BE2C (cell line): ENCODE measurements at places on chromosomes 6 and 20.
A peak's percentile ranks its signal among the peaks of the same experiment; 100 is the strongest.

GRCh38 chr6:107699254-107699653, 124.9 kb downstream of the SCML4 start:
- no peak for DNase-seq

- no peak for DNase-seq
Observed at GRCh38 chr6:150204705-150205472, 62.0 kb downstream of the PPP1R14C start.

GRCh38 chr20:38804682-38805501, 605 bp upstream of the PPP1R16B start:
- no peak for DNase-seq

DNA sequence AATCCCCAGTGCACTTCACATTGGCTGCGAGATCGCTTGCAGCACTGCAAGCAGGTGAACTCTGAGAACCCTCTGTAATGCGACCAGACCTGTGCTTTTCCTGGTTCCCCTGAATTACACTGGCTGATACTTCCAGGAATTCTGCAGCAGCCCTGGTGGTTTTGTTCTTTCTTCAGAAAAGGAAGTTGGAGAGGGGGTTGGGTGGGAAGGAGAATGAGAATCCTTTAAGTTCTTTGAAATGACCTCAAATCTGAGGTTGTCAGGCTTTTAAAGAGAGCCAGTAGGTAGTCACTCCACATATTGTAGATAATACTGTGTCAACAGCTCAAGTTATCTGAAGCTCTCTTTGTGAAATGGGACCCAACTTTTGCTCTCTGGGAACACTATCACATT, 62.4 kb downstream of the GCNT2 start:
- no peak for DNase-seq

- DNase-seq: no peak
Observed at GRCh38 chr6:145502416-145502815, 232.9 kb downstream of the EPM2A start.

- DNase-seq: no peak
Observed at GRCh38 chr20:47368301-47368700, 11.8 kb upstream of the ZMYND8 start.

DNA sequence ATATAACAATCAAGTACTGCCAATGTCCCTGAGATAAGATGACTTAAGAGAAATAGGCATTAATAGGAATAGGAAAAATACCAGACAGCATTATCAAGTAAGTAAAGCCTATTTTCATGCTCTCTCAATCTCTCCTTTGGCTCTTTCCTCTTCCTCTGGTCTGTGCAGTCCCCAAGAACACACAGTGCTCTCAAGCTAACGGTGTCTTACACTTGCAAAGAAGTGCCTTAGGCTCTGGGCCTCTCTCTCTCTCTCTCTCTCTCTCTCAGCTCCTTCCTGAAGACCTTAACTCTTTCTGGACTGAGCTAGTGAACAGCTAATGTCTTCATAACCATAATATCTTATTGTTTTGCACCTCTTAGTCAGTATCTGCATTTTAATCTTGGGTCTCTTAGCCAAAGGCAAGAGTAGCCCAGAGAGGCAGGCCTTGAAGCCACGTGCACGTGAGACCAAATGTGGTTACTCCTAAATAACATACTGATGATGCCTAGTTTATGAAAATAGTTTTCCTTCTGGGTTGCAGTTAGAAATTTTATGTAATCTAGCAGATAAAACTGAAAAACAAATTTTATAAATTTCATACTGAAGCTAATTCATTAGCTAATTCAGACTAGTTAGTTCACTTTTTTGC, 70.8 kb downstream of the TPD52L1 start:
- no peak for DNase-seq

DNA sequence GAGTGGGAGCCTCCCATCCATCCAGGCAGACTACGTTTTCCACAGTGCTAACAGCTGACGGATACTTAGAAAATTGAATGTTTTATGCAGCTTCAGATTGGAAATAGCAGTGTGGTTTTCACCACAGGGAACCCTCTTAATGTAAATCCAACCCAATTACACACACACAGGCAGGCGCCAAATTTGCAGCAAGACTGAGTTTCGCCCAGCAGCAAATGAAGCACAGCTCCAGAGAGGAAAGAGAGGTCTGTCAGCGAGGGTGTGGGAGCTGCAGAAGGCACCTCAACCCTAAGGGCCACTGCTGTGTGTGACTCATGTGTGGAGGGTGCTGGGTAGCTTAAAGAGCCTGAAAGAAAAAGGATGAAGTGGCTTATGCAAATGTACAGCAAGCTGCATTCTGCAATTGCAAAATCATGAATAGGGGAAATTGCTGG, 365.7 kb downstream of the MAFB start:
- DNase-seq: no peak

DNA sequence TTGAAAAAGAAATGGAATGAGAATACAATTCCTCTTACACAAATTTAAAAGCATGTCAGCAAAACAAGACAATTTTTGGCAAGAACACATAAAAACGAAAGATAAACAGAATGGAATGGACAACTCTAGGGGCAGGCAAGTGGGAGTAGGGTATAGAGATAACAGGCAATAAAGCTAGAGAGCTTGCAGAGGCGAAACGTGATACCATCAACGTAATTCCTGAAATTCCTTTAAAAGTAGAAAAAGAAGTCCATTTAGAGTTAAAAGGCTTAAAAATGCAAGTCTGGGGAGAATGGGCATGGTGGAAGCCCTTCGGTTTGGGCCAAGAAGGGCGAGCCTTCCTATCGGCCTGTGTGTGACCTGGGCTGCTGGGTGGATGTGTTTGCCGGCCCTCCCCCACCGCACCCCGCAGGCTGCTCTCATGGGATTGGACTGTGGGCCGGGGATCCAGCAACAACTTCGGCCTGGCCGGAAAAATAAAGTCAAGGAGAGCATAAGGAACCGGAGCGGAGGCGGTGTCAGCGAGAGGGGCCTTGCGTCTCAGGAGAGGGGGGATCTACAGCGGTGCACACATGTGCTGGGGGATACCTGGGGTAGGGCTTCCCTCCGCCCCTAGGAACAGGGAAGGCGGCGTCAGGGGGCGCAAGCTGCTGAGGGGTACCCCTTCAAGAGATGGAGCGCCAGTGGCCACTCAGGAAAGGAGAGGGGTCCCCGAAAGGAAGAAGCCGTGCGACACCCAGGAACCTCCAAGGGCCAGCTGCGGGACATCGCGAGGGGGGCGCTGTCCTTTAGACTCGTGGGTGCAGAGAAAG, 4.1 kb downstream of the TMEM239 start:
- no peak for DNase-seq

- no peak for DNase-seq
Observed at GRCh38 chr6:158057213-158057987, 75.7 kb downstream of the SYNJ2 start.

DNA sequence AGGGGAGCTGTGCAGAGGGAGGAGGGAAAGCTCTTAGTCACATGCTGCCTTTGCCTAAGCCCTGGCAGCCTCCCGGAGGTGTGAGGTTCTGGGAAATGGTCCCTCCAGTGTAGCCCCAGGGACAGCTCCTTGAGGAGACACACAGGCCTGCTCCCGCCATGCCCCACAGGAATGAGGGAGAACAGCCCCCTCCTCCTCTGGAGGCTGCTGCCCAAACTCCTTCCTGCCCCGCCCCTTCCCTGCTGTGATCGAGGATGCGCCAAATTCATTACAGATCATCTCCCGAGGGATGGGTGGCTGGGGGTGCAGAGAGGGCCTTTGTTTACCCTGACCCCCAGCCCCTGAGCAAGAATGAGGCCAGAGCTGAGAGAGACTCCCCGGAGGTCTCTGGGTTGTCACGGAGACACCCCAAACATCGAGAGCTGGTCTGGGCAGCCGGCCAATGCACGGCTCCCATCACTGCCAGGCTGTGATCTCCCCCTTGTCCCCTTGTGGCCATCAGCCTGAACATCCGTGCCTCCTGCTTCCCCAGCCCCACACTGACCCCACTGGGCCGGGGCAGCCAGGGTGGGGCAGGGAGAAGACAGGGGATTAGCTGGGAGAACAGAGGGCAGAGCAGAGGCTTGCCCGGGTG, 8.4 kb downstream of the CYP21A2 start:
- DNase-seq: peak; percentile 46

- no peak for DNase-seq
Observed at GRCh38 chr6:153843420-153843819, 195.6 kb upstream of the OPRM1 start.

DNA sequence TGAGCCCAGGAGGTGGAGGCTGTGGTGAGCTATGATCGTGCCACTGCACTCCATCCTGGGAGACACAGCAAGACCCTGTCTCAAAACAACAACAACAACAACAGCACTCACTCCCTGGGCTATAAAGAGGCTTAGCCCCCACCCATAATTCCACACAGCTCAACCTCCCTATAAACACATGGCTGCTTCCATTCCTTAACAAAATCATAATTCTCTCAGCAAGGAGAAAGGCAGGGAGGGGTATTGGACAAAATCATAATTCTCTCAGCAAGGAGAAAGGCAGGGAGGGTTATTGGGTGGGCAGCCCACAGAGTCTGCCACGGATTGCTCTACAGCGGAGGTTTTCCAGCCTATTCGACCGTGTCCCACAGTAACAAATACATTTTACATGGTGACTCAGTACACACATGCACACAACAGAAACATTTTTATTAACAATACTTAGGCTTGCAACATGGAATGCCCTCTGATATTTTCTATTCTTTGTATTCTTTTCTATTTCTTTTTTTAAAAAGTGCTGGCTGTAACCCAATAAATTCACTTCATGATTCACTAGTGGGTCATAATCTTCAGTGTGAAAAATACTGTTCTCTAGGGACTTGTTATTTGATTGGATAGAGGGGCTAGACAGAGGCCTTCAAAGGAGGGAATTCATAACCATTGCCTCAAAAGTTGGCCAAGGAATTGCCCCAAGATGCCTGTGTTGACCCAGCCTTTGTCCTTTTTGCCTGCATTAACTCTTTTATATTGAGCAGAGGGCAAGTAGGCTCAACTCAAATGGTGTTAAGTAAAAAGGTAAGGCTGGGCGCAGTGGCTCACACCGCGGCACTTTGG, 50.6 kb upstream of the ZMYND8 start:
- DNase-seq: no peak

DNA sequence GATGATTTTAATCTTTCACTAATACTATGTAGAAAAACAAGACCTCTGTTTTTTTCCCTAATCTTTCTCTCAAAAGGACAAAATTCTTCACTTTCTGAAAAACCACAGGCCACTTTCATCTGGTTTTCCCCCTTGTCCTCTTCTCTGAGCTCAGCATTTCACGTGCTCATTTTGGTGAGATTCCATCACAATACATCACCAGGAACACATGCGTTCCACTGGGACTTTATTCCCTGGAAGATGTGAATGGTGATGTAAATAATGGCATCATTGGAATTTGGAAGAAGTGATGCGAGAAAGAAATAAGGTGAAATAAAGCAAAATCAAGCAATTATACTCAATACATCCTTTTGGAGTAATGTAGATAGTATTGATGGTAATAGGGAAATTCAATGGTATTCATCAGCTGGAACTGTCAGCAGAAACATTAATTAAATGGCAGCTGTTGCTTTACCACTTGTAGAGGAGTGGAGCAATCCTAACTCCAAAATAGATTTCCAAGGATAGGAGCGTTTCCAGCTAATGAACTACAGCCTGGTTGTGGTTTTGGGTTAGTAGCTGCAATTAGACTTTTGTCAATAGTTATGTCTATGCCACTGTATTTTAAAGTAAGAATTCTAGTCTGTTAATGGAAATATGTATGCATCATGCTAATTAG, 11.5 kb downstream of the FILIP1 start:
- DNase-seq: no peak

DNA sequence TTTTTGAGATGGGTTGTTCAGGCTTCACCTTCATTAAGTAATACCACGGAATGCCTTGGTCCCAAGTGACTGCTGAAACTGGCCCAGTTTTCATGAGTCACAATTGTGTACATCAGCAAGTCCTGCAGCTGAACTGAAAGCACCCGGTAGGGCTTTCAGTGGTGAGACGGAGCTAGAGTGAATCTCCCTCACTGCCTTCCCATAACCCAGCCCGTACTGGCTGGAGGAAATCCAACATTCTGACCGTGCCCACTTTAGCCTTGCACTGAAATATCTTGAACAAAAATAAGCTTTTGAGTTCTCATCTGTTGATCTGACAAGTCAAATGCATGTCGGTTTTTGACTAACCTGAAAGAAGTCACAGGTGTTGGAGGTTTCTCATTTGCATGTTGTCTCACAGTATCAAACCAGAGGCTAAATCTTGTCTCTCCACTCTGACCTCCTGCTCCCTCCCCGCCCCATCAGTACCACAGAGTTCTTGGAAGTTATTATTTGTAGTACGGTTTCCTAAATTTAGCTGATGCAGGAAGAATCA, 35.9 kb downstream of the DUSP22 start:
- DNase-seq: no peak

GRCh38 chr6:144090384-144090783, 5.0 kb downstream of the SF3B5 start:
- no peak for DNase-seq

DNA sequence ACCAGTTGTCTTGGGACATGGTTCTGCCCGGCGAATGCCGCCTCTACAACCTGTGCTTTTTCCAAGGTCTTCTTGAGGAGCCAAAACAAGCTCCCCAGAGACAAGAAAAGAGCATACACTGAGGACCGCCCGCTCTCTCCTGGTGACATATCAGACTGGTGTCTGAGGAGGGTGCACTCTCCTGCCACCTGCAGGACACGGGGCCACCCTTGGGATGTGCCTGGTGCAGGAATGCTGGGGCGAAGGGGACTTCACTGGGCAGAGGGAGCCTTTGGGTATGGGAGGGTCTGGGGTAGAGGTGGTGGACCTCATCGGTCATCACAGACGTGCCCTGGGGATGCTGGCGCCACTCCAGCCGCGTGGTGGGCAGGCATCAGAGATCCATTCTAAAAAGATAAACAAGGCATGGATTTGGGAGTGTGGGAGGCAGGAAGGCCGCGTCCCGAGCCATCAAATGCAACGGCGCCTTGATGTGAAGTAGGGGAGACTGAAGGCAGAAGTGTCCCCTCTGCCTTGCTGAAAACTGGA, 163.3 kb downstream of the CD83 start:
- DNase-seq: no peak

- DNase-seq: no peak
Observed at GRCh38 chr6:159557031-159557430, 136.0 kb downstream of the SOD2 start.

DNA sequence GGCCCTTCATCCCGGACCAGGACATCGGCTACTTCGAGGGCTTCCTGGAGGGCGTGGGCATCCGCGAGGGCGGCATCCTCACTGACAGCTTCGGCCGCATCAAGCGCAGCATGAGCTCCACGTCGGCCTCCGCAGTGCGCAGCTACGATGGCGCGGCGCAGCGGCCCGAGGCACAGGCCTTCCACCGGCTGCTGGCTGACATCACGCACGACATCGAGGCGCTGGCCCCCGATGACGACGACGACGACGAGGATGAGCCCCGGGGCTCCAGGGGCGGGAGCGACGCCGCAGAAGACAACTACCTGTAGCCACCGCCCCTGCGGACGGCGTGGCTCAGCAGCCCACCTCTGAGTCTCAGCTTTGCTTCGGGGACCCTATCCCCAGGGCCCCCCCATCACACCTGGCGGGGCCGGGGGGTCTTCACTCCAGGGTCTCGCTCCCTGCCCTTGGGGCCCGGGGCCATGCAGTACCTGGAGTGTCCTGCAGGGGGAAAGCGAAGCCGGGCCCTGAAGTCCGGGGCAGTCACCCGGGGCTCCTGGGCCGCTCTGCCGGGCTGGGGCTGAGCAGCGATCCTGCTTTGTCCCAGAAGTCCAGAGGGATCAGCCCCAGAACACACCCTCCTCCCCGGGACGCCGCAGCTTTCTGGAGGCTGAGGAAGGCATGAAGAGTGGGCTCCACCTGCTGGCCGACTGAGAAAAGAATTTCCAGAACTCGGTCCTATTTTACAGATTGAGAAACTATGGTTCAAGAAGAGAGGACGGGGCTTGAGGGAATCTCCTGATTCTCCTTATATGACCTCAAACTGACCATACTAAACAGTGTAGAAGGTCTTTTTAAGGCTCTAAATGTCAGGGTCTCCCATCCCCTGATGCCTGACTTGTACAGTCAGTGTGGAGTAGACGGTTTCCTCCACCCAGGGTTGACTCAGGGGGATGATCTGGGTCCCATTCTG, 20.8 kb upstream of the HCK start:
- peak; percentile 89 for DNase-seq
